Activated naive CD4-positive, alpha-beta T cell treated with anti-CD3 and anti-CD28 coated beads, Interleukin-2, amount 50 U/mL, for 72 hours (primary cell): ENCODE measurements at places on chromosomes 6 and 20.

GRCh38 chr20:8932192-8933165, 136.4 kb upstream of the PLCB4 start:
- no peak for DNase-seq

GRCh38 chr20:38207621-38208020, 42.6 kb upstream of the TGM2 start:
- DNase-seq: no peak

- no peak for DNase-seq
Measured at GRCh38 chr6:105184921-105185320, 5.1 kb upstream of the POPDC3 start.

DNA sequence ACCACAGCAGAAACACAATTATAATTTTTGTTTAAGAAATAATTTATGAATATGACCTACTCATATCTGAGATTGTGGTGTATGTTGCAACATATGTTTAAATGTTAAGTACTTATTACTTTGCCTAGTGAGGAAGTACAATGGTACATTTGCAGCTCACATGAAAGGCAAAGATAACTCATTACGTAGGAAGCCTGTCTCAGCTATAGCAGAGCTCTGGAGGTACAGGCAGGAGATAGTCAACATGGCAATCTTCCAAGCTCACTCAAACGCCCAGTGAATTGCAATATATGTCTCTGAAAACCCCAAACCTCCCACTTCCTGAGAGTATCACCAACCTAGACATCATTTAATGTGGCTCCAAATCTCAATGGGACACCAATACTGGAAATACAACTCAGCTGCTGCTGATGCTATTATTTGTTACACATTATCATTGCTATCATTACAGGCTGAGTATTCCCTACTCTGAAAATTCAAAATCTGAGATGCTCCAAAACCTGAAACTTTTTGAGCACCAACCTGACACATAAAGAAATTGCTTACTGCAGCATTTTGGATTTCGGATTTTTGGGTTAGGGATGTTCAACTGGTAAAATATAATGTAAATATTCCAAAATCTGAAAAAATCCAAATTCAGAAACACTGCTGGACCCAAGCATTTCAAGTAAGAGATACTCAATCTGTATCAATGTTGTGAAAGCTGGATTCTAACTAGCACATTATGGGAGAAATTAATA, 25.1 kb upstream of the GSTA4 start:
- DNase-seq: no peak

- DNase-seq: no peak
Measured at GRCh38 chr6:114100215-114100994, 129.5 kb upstream of the HDAC2 start.

GRCh38 chr6:22656706-22657351, 87.5 kb downstream of the HDGFL1 start:
- DNase-seq: no peak

GRCh38 chr6:157471895-157472686, 91.1 kb downstream of the ZDHHC14 start:
- no peak for DNase-seq

- DNase-seq: no peak
Measured at GRCh38 chr20:58073945-58074856, 154.3 kb downstream of the ANKRD60 start.

GRCh38 chr6:131122007-131122406, 13.3 kb upstream of the AKAP7 start:
- no peak for DNase-seq

DNA sequence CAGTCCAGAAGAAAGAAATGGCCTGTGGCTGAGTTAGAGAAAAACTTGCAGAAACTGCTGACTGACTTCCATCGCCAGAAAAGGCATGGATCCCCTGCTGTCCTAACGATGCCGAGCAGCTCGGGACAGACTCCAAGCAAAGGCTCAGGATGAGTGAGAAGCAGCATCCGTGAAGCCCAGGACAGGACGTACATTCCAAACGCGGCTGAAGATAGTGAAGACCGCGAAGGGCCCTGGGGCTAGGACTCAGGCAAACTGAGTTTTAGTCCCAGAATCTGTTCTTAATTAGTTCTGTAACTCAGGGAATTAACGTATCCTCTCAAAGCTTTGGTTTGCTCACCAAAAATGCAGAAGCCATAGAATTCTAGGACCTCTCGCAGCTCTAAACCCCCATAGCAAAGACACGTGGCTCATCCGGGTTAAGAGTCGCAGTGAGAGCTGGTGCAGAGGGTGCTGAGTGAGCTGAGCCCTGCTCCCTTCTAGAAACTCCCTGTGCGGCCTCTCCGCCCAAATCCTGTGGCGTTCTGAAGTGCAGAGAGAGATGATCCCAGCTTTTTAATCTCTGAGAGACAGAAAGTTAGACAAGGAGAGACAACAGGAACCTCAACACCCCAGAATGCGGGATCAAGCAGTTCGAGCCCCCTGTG, 132.9 kb upstream of the THBS2 start:
- no peak for DNase-seq

DNA sequence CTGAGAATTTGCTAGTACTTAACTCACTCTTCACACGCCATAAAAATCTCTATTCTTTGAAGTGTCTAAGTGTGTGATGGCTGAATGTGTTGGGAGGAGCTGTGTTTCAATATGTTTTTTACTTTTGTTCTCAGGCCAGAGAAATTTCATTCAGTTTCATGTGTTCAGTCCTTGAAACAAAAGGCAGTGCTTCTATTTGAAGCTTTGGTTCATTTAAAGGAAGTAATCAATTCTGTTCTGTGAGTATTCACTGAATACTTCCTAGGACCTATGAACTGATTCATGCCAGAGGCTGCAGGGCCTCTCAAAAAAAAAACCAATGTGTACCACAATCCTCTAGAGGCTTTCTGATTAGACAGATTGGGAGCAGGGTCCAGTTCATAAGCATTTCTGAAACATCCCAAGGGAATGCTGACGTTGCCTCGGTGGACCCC, 12.4 kb upstream of the F13A1 start:
- DNase-seq: no peak

DNA sequence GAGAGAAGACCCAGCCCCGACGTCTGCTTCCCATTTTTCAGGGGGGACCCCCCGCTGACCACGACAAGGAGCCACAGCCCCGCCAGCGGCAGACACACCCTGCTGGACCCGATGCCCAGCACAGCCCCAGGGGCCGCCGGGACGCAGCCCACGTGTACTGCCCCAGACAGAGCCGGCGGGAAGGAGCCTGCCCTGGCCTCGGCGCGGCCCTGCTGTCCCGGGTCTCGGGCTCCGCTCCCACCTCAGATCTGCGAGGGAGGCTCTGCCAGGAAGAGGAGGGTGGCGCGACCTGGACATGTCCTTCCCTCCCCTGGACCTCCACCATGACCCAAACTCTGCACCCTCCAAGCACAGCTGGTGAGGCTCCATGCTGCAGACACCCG, 54.7 kb downstream of the KCNQ2 start:
- DNase-seq: no peak

DNA sequence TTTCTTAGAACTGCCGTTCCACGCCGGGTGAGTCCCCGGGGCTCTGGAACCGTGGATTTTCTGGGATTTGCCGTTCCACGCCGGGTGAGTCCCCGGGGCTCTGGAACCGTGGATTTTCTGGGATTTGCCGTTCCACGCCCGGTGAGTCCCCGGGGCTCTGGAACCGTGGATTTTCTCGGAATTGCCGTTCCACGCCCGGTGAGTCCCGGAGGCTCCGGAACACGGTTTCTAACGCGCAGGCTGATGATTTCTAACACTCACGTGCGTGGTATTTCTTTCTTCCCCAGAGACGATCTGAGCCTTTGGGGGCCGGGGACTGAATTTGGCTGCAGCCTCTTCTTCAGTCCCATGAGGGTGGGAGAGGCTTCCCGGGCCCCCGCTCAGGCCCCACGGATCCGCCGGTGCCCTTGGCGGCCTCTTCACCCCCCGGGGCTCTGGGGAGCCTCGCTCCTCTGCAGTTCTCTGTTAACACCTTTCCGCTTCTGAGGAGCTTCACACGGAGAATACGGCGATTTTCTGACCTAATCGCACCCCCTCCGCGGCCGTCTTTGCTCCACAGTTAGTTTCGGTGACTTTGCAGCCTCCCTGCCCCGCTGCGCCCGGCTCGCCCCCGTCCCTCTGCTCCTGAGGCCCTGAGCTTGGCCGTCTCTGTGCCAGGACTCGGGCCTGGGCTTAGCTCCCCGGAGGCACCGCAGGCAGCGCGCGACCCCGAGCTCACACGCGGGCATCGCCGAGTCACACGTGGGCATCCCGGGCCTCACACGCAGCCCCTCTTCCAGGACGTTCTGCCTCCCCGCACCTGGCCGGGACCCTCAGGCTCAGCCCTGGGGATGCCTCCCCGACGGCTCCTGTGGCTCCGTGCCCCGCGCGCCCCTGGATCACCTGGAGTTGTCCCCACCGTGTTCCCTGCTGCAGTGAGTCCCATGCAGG, 7.2 kb upstream of the KIF25 start:
- DNase-seq: no peak

GRCh38 chr20:28562510-28562898, 2695.0 kb upstream of the DEFB115 start:
- no peak for DNase-seq

- no peak for DNase-seq
Measured at GRCh38 chr20:37446286-37447032, 74.6 kb upstream of the NNAT start.
